A673 (cell line): ENCODE measurements at places on chromosomes 6 and 20. TPM values are rescaled to one million over a fixed set of nuclear protein-coding genes. Genes with fewer than 3 reads are reported as not detected.

Gene LY6G6D
- total RNA-seq = not detected in 2 replicates

Gene GNRH2
- total RNA-seq = 0.85 and 1.5 TPM in 2 replicates

Gene ARMC2
- 12.0 and 12.6 TPM in 2 replicates for total RNA-seq

Gene HLA-DQB1
- total RNA-seq = not detected in 2 replicates

Gene RIMS1
- total RNA-seq = 0.50 and 1.3 TPM in 2 replicates

Gene MCHR2
- total RNA-seq = not detected in 2 replicates

Gene BMP7
- 7.5 and 18.9 TPM in 2 replicates for total RNA-seq

- H3K27ac ChIP-seq = no peak overlapping the region
- peaks cover 5% of the 10 kb centered on the region for H3K4me1 ChIP-seq
- peaks cover 50% of the 10 kb centered on the region for H3K36me3 ChIP-seq
- H3K4me3 ChIP-seq = no peak overlapping the region
- no peaks in the 10 kb centered on the region for H3K27me3 ChIP-seq
Measured at GRCh38 chr20:41094353-41095055, 42.8 kb upstream of the PLCG1 start.

- H3K4me1 ChIP-seq = peaks cover 3% of the 10 kb centered on the region
- no peaks in the 10 kb centered on the region for H3K27me3 ChIP-seq
- no peak overlapping the region for H3K4me3 ChIP-seq
- DNase-seq = no peak
Measured at GRCh38 chr6:105373481-105373880, 29.4 kb downstream of the PREP start.

DNA sequence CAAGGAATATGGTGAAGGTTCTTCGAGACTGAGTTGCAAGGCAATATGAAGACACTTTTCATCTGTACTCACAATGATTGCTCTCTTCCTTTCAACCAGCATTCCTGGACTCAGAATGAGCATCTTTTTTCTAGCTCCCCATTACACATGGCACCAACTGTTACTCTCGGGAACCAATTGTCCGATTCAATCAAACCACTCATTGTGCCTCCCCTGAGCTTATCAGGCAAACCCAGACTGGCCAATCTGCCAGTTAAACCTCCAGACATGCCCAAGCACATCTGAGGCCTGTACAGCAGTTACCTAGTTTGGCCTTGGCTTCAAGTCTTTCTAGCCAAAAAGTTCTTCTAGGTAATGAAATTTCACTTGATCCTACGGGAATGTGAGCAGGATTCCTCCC, 164.1 kb downstream of the ID4 start:
- no peaks in the 10 kb centered on the region for H3K27me3 ChIP-seq
- H3K27ac ChIP-seq = no peak overlapping the region
- no peaks in the 10 kb centered on the region for H3K4me1 ChIP-seq
- no peaks in the 10 kb centered on the region for H3K36me3 ChIP-seq

- peak overlapping the region; percentile 92 for H3K4me3 ChIP-seq
- H3K27me3 ChIP-seq = no peaks in the 10 kb centered on the region
- peak; percentile 65 for DNase-seq
Measured at GRCh38 chr20:46022411-46023147, 6.4 kb upstream of the SLC12A5 start.

GRCh38 chr6:114366899-114367298, 24.1 kb upstream of the HS3ST5 start:
- H3K4me1 ChIP-seq = no peaks in the 10 kb centered on the region
- H3K27me3 ChIP-seq = no peaks in the 10 kb centered on the region
- H3K36me3 ChIP-seq = no peaks in the 10 kb centered on the region
- DNase-seq = no peak
- H3K27ac ChIP-seq = no peak overlapping the region

DNA sequence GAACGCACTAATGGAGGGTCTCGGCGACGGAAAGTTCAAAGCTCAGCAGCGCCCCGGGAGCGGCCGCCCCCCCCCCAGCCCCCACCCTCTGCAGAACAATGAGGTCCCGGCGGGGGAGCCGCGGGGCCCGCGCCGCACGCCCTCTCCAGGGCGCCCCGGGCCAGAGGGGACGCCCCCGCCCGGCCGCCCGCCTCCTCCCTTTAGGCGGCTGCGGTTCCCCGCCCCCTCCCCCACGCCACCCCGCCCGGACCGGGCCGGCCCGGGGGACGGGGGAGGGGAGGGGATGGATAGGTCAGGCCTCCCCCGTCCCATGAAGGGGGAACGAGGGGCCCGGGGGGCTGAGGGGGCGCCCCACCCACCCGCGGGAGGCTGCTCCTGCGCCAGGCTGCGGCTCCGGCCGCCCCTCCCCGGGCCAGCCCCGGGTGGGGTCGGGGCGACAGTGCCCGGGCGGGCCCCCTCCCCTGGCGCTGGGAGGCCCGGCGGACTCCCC, 1.5 kb downstream of the NOL4L start:
- H3K27ac ChIP-seq = no peak overlapping the region
- no peak for DNase-seq
- H3K4me3 ChIP-seq = peak overlapping the region; percentile 38

GRCh38 chr6:293193-294174, 1.2 kb downstream of the DUSP22 start:
- no peaks in the 10 kb centered on the region for H3K27me3 ChIP-seq
- DNase-seq = no peak
- no peaks in the 10 kb centered on the region for H3K4me1 ChIP-seq
- H3K4me3 ChIP-seq = peak overlapping the region; percentile 61

GRCh38 chr20:58833921-58834320, 16.8 kb downstream of the GNAS-AS1 start:
- no peak for DNase-seq
- H3K36me3 ChIP-seq = no peaks in the 10 kb centered on the region
- peaks cover 22% of the 10 kb centered on the region for H3K27me3 ChIP-seq
- H3K4me3 ChIP-seq = no peak overlapping the region

DNA sequence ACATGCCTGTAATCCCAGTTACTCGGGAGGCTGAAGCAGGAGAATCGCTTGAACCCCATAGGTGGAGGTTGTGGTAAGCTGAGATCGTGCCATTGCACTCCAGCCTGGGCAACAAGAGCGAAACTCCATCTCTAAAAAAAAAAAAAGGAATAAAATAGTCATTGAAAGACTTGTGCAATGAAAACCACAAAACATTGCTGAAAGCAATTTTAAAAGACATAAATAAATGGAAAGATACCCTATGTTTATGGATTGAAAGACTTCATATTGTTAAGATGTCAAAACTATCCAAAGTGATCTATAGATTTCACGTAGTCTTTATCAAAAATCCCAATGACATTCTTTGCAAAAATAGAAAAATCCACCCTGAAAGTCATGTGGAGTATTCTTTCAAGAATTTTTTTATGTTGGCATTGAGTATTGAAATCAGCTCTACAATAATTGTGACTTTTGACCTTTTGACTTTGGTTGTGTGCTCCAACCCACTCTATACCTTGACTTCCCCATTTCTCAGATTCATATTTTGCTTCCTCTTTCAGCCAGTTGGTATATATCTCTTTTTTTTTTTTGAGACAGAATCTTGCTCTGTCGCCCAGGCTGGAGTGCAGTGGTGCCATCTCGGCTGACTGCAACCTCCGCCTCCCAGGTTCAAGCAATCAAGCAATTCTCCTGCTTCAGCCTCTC, 45.5 kb upstream of the SLC23A2 start:
- no peak overlapping the region for H3K27ac ChIP-seq
- no peaks in the 10 kb centered on the region for H3K36me3 ChIP-seq
- H3K4me1 ChIP-seq = no peaks in the 10 kb centered on the region
- no peak overlapping the region for H3K4me3 ChIP-seq
- no peaks in the 10 kb centered on the region for H3K27me3 ChIP-seq
- DNase-seq = no peak

GRCh38 chr6:86949771-86950170, 12.4 kb downstream of the HTR1E start:
- DNase-seq = no peak
- H3K27ac ChIP-seq = no peak overlapping the region
- no peaks in the 10 kb centered on the region for H3K27me3 ChIP-seq

- H3K27ac ChIP-seq = no peak overlapping the region
- no peaks in the 10 kb centered on the region for H3K27me3 ChIP-seq
- peaks cover 16% of the 10 kb centered on the region for H3K4me1 ChIP-seq
- H3K36me3 ChIP-seq = peaks cover 9% of the 10 kb centered on the region
- H3K4me3 ChIP-seq = no peak overlapping the region
Measured at GRCh38 chr20:44897133-44897532, 11.6 kb downstream of the YWHAB start.

GRCh38 chr6:97591955-97592354, 308.9 kb upstream of the MMS22L start:
- no peak overlapping the region for H3K4me3 ChIP-seq
- H3K27ac ChIP-seq = no peak overlapping the region
- no peaks in the 10 kb centered on the region for H3K4me1 ChIP-seq
- H3K27me3 ChIP-seq = no peaks in the 10 kb centered on the region

DNA sequence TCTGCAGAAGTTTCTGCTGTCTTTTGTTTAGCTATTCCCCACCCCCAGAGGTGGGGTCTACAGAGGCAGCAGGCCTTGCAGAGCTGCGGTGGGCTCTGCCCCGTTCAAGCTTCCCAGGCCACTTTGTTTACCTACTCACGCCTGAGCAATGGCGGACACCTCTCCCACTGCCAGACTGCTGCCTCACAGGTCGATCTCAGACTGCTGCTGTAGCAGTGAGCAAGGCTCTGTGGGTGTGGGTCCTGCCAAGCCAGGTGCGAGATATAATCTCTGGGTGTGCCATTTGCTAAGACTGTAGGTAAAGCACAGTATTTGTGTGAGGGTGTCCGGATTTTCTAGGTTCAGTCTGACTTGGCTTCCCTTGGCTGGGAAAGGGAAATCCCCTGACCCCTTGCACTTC, 23.6 kb upstream of the ZNF337 start:
- no peak overlapping the region for H3K4me3 ChIP-seq
- no peaks in the 10 kb centered on the region for H3K4me1 ChIP-seq
- no peak overlapping the region for H3K27ac ChIP-seq
- no peaks in the 10 kb centered on the region for H3K36me3 ChIP-seq
